Stimulated activated CD4-positive, alpha-beta T cell treated with anti-CD3 and anti-CD28 coated beads, Interleukin-1b, Interleukin-23, amount 100 ng/mL, for 1 hour (primary cell): ENCODE measurements at places on chromosomes 11 and 22.

DNA sequence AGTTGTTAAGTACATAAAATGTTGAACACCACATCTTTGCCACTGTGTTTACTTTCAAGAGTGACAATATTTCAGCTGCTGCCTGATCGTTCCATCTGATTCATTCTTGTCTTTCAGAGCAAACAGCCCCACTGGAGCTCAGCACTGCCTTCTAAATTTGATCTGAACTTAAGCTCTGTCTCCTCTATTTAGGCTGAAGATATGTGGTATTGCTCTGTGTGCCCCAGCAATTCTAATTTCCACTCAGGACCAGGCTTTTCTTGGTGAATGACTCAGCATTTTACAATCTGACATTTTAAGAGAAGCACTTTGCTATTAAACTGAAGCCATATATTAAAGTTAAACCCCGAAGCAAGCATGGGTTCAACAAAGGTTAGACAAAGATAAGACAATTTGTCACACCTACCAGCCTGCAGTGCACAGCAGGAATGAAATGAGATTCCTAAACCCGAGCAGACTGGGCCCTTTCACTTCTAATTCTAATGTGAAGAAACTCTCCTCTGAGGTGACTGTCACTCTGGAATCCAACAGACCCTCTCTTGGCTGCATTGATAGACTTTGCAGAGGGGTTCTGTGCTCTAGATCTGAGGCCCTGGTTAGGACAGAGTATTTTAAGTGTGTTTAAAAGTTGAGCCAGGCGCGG, 41.7 kb upstream of the PLET1 start:
- no peak for DNase-seq

DNA sequence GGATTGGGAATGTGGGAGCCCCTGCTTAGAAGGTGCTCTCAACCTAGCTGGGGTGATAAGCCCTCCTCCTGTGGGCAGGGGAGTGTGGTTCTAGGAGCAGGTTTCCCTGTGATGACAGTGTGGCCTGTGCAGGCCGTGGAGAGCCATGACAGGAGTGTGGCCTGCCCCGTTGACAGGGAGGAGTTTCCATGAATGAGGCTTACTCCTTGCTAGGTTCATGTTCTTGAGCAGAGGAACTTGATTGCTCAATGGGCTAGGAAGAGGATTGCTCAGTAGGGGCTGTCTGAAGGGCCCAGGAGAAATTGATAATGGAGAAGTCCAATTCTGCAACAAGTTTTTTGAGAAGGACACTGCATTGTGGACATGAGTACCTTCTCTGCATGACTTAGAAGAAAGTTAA, 92.0 kb downstream of the PPP6R3 start:
- no peak for DNase-seq

DNA sequence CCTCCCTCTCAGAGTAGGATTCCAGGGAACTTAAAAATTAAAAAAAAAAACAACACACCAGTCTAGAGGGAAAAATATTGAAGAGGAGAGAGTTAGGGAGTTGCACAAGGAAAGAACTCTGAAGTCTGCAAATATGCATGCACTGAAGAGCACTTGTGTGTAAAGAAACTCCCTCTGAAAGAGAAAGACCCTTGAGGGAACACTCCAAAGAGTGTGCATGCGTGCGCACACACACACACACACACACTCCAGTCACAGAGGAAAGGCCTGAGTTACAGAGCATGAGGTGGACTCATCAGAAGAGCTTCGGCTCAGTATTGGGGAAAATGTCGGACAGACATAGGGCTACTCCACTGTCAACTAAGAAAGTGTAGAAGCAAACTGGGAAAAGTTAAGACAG, 30.1 kb downstream of the GGTLC2 start:
- no peak for DNase-seq

DNA sequence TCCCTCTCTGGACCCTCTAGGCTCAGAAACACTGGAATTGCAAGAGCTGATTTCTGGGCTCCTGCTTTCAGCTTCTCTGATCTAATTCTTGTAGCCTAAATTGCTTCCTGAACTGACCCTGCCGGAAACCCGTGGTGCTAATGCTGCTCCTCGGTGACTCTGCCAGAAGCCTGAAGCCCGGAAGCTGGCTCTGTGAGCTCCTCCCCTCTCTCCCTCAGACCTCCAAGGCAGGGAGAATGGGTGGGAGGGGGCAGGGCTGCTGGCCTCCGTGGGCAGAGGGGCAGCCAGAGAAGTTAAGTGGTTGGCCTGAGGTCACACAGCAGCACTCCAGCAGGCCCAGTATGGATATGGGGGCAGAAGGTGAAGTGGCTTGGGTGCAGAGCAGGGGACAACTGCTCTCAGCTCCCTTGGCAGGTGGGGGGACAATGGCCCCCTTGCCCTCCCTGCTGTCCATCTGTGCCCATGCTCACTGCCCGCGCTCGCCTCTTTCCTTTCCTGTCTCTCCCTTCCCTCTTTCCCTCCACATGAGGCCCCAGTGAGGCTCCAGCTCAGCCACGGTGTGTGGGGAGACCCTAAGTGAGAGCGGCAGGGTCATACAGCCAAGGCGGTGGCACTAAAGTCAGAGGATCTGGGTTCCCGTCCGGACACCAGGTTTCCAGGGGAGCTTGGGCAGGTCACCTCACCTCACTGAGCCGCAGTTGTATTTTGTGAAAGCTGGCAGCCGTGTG, 16.2 kb downstream of the CAPN5 start:
- DNase-seq = no peak

DNA sequence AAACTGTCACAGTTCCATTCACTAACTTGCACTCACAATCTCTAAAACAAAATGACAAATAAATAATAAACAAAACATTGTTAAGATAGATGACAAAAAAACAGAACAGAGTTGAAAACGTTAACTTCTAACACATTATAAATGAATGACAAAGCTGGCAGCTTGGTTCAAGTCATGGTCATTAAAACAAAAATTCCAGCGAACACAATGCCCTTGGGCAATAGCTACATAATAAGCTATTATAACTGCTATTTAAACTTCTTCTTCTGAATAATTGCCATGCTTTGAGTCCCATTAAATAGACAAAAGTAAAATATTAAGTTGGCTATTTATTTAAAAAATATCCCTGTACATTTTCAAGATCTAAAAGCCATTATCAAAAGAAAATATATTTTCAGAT, 54.7 kb downstream of the PICALM start:
- DNase-seq = no peak

DNA sequence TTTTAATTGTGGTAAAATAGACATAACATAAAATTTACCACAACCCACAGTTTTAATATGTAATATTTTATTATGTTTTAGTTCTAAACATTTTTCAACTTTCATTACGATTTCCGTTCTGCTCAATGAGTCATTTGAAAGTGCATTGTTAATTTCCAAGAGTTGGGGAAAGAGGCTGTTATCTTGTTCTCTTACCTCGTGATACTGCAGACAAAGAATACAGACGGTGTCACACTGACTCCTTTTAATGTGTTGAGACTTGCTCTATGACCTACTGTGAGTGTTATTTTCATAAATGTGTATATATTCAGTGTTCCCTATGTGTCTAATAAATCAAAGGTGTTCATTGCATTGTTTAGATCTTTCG, 10.8 kb upstream of the RAC2 start:
- no peak for DNase-seq

DNA sequence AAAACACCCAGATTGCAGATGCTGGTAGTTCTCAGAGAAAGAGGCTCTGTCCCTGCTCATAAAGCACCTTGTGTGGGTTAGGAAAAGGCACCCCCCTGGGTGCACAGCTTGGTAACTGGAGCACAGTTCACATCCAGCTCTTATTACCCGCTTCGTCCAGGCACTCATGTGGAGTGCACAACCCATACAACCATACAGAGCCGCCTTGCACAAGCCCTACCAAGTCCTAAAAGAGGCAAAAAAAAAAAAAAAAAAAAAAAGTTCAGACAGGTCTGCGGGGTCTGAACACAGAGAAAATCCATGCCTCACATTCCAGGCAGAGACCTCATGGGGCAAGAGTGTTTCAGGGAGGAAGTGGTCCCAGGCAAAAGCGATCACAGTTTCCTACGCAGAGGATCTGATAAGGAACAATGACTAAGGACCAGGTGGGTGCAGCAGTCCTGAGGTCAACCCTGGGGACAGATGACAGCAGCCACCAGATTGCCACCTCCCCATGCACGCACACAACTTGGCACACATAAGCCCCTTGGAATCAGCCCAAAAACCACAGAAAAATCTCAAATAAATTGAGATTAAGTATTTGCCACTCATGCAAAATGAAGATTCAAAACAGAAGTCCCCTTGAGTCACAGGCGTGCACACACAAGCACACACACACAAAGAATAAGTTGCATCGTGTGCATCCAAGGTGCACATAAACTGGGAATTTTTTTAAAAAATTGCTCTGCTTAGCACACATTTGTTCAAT, 12.3 kb downstream of the MB start:
- no peak for DNase-seq

DNA sequence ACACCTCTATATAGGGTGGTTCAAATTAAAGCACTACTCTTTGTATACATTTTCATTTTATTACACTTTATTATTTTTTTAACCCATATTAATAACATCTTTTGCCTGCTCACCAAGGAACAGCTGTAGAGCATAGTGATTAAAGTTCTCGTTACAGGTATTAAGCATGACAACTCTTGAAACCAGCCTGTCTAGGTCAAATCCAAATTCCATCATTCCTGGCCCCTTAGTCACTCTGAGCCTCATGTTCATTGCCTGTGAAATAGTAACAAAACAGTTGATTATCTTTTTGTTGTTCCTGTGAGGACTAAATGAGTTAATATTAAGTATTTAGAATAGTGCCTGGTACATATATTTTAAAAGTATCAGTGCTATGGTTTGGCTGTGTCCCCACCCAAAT, 334.5 kb downstream of the RAB38 start:
- DNase-seq = no peak

DNA sequence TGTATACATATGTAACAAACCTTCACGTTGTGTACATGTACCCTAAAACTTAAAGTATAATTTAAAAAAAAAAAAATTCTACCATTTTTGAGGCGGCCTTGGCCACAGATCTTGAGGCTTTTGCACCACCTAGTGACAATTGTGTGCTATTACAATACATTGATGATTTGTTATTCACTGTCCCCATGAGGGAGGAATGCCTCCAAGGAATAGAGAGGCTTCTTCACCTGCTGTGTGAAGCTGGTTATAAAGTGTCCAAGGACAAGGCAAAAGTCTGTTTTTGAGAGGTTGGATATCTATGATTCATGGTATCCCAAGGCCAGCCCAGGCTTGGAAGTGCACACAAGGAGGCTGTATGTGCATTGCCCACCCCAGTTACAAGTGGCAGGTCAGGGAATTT, 30.7 kb downstream of the SLC22A25 start:
- no peak for DNase-seq

GRCh38 chr11:74473382-74474173, 6.2 kb upstream of the KCNE3 start:
- no peak for DNase-seq

DNA sequence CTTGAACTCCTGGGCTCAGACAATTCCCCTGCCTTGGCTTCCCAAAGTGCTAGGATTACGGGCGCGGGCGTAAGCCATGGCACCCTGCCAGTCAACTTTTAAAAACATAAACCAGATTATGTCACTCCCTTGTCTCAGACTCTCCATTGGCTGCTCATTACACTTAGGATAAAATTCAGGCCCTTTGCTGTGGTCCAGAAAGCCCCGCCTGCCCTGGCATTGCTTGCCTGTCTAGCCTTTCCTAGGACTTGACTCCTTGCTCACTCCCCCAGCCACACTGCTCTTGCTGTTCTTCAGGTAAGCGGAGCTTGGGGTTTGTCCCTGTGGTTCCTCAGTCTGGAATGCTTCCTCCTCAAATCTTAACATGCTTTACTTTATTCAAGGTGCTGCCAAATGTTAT, 30.5 kb downstream of the DIXDC1 start:
- no peak for DNase-seq

DNA sequence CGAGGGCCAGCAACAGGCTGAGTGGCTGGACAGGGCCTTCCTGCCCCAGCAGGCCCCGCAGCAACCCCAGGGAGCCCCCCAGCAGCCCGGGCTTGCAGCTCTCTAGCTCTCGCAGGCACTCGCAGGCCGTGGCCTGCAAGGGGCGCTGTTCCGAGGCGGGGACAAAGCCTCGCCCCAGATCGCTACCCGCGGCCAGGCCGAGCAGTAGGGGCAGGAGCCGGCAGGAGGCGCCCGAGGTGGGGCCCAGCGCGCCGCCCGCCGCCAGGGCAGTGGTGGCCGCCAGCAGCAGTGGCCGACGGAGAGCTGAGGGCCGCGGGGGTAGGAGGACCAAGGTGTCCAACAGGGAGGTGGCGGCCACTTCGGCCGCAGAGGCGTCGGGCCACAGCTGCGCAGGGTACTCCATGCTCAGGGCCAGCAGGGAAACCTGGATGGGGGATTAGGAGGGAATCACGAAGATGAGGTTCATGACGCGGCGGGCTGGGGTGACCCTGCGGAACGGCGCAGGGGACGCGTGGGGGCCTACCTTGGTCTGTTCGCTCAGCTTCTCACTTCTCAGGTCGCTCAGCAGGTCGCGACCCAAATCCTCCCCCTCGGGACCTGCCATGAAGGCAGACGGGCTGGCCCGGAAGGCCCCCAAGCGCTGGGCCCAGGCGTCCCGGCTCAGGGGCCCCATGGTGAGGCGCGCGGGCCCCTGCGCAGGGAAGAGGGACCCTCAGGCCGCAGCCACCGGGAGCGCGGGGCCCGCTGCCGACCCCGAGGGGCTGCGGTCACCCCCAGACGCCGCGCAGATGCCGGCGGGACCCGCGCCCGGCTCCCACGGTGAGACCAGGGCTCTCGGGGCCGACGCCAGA, 632 bp downstream of the AP5B1 start:
- peak; percentile 61 for DNase-seq

DNA sequence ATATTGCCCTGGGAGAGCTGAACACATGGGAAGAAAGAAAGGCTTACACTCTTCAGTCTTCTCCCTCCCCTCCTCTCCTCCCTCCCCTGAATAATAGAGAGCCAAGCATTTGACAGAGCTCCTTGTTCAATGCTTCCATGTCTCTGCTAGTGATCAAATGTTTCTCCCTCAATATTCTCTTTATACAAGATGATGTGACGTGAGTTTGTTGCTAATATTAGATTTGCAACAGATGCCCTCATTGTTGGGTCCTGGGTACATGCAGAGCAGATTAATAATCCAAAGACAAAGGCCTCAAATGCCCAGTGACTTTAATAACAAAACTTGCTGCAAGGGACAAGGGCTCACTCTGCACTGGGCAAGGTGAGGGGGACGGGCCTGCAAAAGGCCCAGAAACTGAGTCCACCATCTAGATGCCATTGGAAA, 7.1 kb upstream of the ENDOD1 start:
- DNase-seq = no peak
